ENCODE measurements at places on chromosomes 5 and 9. TPM values are rescaled to one million over a fixed set of nuclear protein-coding genes. Genes with fewer than 3 reads are reported as not detected.

Gene SLC27A6
- not detected for total RNA-seq

Gene OGN
- not detected for total RNA-seq

Gene INSL4
- not detected for total RNA-seq

Gene GPRIN1
- total RNA-seq: 8.7 TPM

Gene MAMDC2
- total RNA-seq: 6.7 TPM

All from dermis blood vessel endothelial cell (primary cell).